Activated naive CD8-positive, alpha-beta T cell treated with anti-CD3 and anti-CD28 coated beads for 36 hours (primary cell): ENCODE measurements at places on chromosomes 16 and 17.

- H3K27ac ChIP-seq = no peak overlapping the region
- H3K27me3 ChIP-seq = peaks cover 37% of the 10 kb centered on the region
- no peak overlapping the region for H3K4me3 ChIP-seq
Observed at GRCh38 chr16:22861580-22861979, 47.6 kb downstream of the HS3ST2 start.

DNA sequence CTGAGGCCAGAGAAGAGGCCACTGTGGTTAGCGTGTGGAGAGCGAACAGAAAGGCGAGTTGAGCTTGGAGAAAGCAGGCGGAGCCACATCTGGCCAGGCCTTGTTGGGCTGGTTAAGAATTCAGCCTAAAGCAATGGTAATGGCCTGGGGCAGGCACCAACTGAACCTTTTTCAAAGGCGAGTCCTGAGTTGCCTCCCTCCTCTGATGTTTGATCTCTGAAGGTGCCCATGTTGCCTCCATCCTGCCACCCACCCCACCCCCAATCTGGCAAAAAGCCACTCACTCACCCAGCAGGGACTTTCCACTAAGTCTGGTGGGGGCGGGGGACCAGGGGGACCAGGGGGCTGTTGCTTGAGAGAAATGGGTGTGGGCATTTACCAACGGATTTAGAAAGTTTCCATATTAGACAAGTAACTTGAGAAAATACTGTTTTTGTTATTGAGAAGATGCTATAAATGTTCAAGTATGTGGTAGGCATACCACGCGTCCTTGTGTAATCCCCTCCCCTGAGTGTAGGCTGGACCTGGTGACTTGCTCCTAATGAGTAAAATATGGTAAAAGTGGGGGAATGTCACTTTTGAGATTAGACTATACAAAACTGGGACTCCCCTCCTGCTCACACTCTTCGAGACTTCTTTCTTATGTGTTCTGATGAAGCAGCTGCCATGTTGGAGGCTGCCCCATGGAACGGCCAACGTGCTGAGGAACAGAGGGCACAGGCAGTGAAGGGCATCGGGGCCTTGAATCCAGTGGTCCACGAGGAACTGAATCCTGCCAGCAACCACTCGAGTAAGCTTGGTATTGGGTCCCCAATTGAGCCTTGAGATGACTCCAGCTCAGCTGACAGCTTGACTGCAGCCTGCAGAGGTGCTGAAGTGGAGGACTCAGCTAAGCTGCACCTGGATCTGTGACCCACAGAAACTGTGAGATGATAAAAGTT is 29.9 kb upstream of the TNS4 start:
- peak overlapping the region; percentile 53 for H3K4me3 ChIP-seq
- peak; percentile 63 for DNase-seq
- peak overlapping the region; percentile 91 for H3K27ac ChIP-seq
- peaks cover 5% of the 10 kb centered on the region for H3K36me3 ChIP-seq
- H3K4me1 ChIP-seq = peaks cover 61% of the 10 kb centered on the region

DNA sequence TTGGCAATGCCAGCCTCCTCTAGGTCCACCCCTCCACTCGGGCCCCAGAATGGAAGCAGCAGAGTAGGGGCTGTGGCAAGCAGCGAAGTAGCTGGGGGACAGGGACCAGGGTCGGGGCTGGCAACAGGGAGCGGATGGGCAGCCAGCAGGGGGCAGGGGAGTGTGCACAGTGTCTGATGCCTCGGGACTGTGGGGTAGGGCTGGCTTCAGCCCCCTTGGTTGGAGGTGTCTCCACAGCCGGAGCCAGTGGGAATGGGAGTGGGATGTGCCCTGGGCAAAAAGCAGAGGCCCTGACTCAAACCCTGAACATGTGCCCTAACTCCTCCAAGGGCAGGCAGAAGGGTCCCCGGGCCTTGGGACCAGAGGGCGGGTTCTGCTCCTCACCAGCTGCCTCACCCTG is 18.5 kb upstream of the ARHGAP27 start:
- H3K4me1 ChIP-seq = peaks cover 6% of the 10 kb centered on the region
- DNase-seq = no peak
- H3K27me3 ChIP-seq = no peaks in the 10 kb centered on the region
- no peak overlapping the region for H3K4me3 ChIP-seq

- no peak overlapping the region for H3K4me3 ChIP-seq
- H3K27ac ChIP-seq = no peak overlapping the region
- no peaks in the 10 kb centered on the region for H3K4me1 ChIP-seq
- peaks cover 31% of the 10 kb centered on the region for H3K27me3 ChIP-seq
- no peak for DNase-seq
- H3K36me3 ChIP-seq = no peaks in the 10 kb centered on the region
Observed at GRCh38 chr17:20952183-20952582, 90.6 kb downstream of the USP22 start.

DNA sequence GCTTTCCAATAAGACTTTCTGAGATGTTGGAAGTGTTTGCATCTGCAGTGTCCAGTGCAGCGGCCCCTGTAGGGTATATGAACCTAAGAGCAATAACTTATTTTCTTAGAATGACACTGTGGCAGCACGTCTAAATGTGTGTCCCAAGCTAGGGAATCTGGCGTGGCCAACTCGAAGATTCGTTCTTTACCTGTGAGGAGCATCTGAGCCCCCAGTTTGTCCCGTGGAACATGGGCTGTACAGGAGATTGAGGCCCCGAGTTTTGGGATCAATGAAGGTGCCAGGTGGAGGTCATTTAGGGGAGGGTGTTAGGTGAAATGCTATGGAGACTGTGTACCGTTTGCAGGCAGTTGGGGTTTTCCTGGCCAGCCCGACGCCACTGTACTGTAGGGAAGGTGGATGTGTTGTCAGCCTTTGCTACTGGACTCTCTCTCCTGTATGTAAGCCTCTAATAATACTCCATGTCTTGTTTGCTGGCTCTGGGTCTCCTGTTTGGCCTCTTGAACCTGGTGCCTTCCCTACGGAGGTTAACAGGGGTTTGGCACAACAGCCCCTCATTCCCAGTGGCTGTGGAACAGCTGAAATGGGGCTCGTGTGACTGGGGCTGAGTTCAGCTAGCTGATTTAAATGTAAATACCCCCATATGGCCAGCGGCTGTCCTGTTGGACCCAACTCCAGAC is 45.5 kb upstream of the SDK2 start:
- no peak overlapping the region for H3K27ac ChIP-seq
- H3K4me1 ChIP-seq = no peaks in the 10 kb centered on the region
- H3K4me3 ChIP-seq = no peak overlapping the region
- no peak for DNase-seq
